Esophagus squamous epithelium (tissue), 5 donors: ENCODE measurements at places on chromosomes 5 and 9.
A peak's percentile ranks its signal among the peaks of the same experiment; 100 is the strongest.

- H3K4me1 ChIP-seq, result no peaks in the 10 kb centered on the region
- H3K4me3 ChIP-seq, result no peak overlapping the region
- no peaks in the 10 kb centered on the region for H3K27me3 ChIP-seq
- no peak for DNase-seq
These were observed 56.3 kb upstream of the KCNN2 start for GRCh38 chr5:114305402-114306207.

DNA sequence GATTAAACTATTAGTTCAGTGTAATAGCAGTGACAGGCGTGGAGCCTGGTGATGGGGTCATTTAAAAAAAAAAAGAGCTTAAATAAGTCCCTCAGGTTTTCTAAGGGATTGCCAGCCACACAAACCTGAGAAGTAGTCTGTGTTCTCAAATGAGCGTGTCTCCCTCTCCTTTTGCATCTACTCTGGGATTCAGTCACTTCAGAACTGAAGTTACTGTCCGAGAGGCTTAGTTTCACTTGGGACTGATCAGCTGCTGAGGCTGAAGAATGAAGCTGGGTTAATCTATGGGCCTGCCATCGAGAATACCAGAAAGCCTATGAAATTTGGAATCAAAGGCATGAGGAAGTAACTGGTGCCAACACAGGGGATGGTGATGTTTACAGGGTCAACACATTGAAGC, 310.1 kb downstream of the ADAMTS6 start:
- DNase-seq, result no peak
- H3K4me1 ChIP-seq, result no peaks in the 10 kb centered on the region
- no peak overlapping the region for H3K4me3 ChIP-seq

DNA sequence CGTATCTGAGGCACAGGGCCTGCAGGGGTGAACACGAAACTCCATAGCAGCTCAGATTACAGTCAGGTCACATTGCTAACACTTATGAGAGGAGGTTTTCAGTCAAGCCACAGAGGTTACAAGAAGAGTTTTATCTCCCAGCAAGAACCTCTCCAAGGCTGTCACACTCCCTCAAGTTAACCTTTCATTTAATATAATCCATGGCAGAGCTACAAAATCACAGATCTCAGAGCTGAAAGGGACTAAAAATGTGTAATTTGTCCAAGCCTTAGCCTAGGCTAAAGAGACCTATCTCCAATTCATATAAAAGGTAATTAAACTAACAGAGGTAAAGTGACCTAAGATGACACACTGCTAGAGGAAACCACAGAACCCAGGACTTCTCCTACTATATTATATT, 57.2 kb downstream of the MLANA start:
- no peak for DNase-seq
- H3K36me3 ChIP-seq, result no peaks in the 10 kb centered on the region
- H3K27ac ChIP-seq, result no peak overlapping the region

DNA sequence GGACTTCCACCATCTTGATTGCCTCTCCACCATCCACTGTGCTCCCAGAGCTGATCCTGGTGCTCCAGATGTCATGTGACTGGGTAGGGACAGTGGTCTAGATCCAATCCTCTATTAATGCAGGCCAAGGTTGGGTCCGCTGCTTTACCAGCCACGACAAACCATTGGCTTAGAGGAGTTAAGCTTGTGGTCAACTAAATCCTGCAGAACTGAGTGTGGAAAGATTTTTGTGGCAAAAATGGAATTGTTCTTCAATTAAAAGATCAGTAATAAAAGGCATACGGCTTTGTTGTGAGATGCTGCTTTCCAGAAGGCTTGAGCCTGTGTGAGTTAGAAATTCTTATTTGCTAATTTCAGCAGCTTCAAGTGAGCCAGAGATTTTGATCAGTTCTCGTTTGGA, 30.7 kb downstream of the SLC1A3 start:
- H3K27ac ChIP-seq, result no peak overlapping the region
- DNase-seq, result no peak
- H3K27me3 ChIP-seq, result no peaks in the 10 kb centered on the region
- no peaks in the 10 kb centered on the region for H3K4me1 ChIP-seq
- H3K36me3 ChIP-seq, result no peaks in the 10 kb centered on the region

- no peak overlapping the region for H3K4me3 ChIP-seq
- H3K36me3 ChIP-seq, result no peaks in the 10 kb centered on the region
- H3K27ac ChIP-seq, result no peak overlapping the region
These were observed 10.6 kb upstream of the AGXT2 start for GRCh38 chr5:35058374-35058788.

DNA sequence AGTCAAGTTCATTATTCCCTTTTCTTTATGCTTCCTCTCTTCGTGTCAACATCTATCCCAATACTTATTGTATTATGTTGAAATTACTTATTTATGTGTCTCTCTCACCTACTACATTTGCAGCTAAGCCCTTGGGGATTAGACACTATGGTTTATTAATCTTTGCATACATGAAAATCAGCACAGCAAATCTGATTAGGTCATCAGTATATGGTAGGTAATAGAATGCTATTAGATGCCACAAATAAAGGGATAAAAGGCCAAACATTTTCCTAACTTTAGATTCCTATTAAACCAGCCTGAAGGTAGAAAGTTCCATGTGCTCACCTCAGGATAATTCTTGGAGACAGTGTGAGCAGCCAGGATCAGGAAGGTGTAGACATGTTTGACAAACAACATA, 490.1 kb upstream of the MPDZ start:
- H3K4me1 ChIP-seq, result no peaks in the 10 kb centered on the region
- no peaks in the 10 kb centered on the region for H3K27me3 ChIP-seq
- no peaks in the 10 kb centered on the region for H3K36me3 ChIP-seq
- no peak overlapping the region for H3K4me3 ChIP-seq

DNA sequence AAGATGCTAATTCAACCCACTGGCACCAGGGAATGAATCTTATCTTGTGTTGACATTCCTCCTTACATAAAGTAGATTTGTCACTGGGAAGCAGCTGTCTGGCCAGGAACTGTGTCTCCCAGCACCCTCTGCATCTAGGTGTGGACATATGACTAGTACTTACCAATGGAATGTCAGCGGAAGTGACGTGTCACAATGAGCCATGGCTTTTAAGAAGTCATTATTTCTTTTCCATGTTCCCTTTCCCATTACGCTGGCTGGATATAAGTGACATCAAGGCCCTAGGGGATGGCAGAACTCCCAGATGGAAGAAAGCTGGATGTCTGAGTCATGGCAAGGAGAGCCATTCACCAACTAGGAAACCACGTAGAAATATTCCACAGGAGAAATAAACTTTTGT, 84.7 kb upstream of the MAST4 start:
- H3K27ac ChIP-seq, result no peak overlapping the region
- no peak overlapping the region for H3K4me3 ChIP-seq
- no peak for DNase-seq

DNA sequence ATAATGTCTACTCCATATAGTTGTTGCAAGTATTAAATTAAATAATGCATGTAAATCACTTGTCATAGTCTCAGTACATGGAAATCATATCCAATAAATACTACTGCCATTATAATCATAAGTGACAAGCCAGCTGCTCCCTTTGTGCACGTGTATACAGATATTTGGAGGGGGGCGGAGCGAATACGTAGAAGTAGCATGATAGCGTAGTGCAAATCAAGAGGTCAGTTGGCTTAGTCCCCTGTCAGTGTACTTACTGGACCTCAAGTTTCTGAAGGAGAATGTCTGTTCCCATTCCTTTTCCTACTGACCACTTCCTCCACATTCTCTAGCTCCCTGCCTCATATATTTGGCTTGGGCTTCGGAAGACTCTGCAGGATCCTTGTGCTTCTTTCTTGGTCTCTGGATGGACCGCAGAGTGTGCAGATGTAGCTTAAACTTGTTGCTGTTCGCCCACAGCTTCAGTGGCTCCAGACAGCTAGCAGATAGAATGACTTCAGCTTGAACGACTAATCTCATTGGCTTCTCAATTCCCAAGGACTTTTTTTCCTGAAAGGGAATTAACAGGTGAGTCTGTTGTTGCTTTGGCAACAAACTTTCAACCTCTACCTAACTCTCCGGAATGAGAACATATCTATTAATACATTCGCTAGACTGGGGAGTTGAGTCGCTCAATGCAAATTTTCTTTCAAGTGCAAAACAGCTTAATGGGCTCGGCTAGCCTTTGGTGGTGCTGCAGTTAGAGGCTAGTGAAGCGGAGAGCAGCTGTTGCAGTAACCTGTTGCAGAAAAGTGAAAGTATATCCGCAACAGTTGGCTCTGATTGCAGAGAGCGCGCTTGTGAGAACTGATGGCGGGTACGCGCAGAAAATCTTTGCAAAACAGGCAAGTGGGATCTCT, at the start of gene PCDHB1:
TSS of gene PCDHB1 (plus strand) at position 753 of the 899 bp plus-strand sequence. CDS start at position 850, 97 bp downstream.
- H3K4me1 ChIP-seq, result no peaks in the 10 kb centered on the region
- no peak within 1 kb of the TSS for H3K27ac ChIP-seq
- peak within 1 kb of the TSS; percentile 64 for H3K4me3 ChIP-seq
- no peak for DNase-seq
- no peaks in the 10 kb centered on the region for H3K36me3 ChIP-seq
